ENCODE measurements at places on chromosomes 5 and 9. TPM values are rescaled to one million over a fixed set of nuclear protein-coding genes. Genes with fewer than 3 reads are reported as not detected.

PLCXD3 gene
- not detected for total RNA-seq

IL12B gene
- total RNA-seq, result not detected

PIP5KL1 gene
- 3.5 TPM for total RNA-seq

KIF24 gene
- total RNA-seq, result 1.8 TPM

MEGF10 gene
- total RNA-seq, result 3.2 TPM

ZNF883 gene
- 7.2 TPM for total RNA-seq

Data from osteoblast (primary cell).